ENCODE measurements at places on chromosomes 2 and 18.
A peak's percentile ranks its signal among the peaks of the same experiment; 100 is the strongest.

- no peak for DNase-seq
Observed at GRCh38 chr2:180352620-180353019, 345.5 kb upstream of the CWC22 start.

DNA sequence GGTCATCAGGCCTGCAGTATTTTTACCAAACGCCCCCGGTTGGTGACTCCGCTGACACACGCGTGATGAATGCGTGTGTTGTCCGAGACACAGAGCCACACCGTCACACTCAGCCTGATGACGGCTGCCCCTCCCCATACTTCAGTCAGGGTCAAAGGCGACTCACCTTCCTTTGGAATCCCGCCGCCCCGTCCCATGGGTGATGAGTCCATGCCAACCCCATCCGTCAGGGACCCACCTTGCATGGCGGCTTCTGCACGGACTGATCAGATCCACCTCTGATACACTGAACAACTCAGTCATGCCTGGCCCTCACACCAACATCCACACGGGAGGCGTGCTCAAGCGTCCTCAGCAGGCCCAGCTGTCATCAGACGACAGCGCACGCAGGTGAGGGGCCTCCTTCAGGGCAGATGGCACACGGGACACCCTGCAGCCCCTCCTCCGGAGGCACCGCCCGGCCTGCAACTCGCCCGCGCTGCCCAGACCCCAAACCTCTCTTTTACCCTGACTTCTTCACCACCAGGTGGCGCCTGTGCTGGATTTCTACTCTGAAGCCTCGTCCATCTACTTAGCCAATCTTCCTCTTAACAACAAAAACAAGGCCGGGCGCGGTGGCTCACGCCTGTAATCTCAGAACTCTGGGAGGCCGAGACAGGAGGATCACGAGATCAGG lies 89.2 kb downstream of the ZNF516 start:
- peak; percentile 69 for DNase-seq

DNA sequence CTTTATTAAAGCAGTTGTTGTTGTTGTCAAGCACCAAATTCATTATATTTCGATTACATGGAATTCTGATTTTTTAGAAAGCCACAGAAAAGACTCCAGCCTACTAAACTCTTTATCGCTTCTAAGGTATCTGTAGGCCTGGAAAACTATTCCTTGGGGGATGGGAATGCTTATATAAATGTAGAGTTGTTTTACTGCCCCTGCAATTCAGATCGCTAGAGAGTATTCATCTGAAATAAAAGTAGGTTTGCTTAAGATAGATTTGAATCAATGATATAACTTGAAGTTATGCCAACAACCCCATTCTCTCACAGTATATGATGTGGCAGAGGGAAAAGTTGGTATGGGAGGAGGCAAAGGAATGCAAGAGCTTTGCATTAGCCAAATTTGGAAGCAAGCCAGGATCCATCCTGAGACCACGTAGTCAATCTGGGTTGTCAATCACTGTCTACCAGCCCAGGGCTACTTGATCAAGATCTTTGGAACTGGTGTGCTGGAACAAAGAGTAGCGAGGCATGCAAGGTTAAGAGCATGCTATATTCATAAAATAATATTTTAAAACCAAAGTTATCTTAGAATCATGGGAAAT lies 95.9 kb downstream of the LYPD6B start:
- no peak for DNase-seq

DNA sequence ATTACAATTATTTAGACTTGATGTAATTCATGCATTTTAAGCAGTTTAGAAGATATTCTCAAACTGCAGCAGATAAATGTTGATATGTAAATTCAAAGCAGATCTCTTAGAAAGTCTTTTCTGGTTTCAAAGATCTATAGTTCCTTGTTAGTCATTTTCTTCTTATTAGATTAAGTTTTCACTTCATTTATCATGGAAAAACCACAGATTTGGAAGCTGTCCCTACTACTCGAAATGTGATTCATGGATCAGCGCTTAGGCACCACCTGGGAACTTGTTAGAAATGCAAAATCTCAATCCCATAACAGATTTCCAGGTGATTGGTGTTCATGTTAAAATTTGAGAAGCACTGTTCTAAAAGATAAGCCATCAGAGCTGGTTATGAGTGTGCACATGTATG lies 92.8 kb upstream of the CDH2 start:
- DNase-seq, result no peak

DNA sequence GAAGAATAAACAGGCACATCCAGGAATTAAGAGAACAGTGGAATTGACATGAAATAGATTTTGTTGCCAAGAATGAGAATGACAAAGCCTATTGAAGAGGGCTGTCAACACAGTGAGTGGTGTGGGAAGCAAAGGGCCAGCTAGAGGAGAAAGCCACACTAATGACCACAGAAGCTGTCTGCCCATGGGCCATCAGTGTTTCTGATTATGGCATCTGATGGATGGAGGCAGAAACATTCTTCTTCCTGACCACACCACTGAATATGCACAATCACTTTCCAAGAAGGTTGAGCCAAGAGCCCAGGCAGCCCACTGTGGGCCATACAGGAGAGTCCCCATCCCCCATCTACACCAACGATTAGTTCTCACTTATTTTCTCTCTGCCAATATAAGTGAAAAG lies 146.0 kb upstream of the SH3BP4 start:
- no peak for DNase-seq

GRCh38 chr2:223587301-223587700 lies 14.9 kb downstream of the SCG2 start:
- DNase-seq, result no peak

DNA sequence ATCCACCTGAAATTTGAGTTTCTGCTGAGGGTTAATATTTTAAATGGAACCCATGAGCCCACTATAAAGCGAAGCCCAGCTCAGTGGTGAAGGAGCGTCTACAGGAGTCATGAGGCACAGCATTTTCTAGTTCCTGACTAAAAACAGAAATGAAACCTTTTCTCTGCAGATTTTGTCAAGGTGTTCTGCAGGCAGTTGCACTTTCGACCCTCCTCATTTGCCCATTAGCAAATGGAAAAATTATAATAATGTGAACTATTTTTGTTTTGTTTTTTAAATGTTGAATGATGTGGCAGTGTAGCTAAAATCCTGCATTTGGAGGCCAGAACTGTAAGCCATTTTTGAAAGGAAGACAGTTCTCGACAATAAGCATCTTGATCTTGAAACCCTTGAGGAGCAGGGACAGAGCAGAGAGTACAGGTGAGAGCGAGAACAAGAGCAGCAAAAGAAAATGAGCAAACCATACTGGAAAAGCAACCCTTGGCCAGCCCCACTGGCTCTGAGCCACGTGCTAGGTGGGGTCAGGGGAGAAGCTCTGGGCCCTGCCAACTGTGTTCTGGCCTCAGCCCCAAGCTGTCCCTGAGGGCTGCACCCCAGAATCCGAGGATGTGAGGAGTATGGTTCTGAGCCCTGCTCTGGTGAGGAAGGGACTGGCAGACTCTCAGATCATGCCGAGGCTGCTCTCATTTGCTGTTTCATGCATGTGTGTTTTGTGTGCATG lies 26.4 kb upstream of the COPS8 start:
- no peak for DNase-seq

DNA sequence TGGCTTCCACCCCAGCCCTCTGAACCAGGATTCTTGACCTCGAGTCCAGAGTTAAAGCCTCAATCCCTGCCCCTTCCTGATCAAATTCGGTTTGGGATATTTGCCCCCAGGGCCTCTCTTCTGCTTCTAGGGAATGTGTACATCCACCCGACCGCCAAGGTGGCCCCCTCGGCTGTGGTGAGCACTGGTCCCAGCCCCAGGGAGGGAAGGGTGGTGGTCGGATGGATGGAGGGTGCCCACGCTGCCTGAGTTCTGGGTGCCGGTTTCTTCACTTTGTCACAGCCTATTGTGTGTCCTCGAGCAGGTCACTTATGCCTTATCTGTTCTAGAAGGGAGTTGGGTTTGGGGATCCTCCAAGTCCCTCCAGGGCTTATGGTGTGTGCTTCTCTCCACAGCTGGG lies 6.9 kb downstream of the GMPPA start:
- no peak for DNase-seq

DNA sequence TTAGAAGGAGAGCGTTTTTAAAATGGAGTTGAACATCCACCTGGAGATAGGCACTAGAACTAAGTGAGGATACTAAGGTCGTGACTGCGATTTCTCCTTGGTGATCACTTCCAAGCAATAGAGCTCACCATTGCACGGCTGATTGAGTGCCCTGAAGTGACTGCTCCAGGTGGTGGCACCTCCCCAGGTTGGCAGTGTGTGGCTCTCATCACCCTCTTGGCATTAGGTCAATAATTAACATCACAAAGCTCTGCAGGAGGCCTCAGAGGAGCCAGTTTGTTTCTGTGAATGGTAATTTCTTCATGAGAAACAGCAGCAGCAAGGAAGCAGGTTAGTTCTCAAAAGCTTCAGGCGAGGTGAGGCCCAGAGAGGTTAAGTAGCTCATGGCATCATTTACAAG lies 259.6 kb downstream of the CLIP4 start:
- DNase-seq, result no peak

GRCh38 chr2:99748344-99748743 lies 258.5 kb upstream of the REV1 start:
- DNase-seq, result no peak

DNA sequence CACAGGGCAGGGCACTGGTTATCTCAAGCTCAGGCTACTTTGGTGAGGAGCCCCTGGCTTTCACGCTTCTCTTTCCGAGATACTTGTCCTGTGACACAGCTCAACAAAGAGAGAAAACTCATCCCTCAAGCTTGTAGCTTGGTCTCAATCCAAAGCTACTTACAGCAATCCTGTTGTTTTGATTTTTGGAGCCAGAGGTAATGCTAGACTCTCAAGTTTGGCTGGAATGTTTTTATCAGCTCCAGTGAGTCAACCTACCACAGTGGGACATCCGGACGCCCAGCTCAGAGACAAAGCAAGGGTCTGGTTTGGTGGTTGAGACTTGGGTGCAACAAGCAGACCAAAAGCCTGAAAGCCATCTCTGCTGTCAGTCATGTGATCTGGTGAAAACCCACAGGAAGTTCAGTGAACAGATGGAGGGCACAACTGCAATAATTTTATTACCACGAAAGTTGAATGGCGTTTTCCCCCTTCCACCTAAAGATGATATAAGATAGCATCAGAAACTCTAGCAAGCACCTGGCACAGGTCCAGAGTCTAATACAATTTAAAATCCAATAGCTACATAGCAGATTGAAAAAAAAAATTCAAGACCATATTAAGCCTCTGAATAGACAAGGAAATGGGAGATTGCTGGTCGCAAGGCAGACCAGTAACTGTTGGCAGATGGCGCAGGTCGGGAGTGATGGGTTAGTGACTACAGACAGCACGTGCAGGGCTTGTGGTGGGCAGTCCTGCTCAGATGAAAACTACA lies 102.3 kb upstream of the SMAD7 start:
- no peak for DNase-seq

DNA sequence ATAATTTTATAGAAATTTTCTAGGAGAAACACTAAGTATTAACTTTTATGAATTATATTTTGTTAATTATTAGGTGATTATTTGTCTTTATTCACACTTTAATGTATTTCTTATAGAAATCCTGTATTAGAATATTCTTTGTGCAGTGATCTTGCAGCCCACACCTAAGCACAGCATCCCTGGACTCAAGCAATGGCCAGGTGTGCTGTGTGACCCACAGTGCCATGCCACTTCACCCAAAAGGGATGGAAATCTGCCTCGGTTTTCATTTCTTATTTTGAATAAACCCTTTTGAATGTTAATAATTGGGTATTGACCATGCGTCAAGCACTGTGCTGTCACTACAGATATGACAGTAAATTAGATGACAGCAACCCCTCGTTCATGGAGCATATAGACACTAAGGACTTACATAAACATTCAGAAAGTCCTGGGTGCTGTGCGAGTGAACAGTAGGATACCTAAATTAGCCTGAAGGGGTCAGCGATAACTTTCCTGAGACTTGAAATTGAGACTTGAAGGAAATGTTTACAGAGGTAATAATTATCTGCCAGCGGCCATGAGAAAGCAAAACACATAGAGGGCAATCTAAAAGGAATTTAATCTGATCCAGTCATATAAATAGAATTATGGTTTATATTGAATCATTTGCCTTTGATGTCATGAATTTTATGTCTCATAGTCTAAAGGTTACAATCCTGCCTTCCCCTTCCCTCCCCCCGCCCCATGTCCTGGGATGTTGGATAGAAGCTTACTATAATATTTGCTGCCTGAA lies 52.7 kb upstream of the CALCRL start:
- DNase-seq, result no peak

GRCh38 chr2:73937899-73938298 lies 11.2 kb downstream of the DGUOK start:
- DNase-seq, result no peak

GRCh38 chr2:43142921-43143438 lies 83.4 kb downstream of the ZFP36L2 start:
- DNase-seq, result no peak

GRCh38 chr2:20674974-20675679 lies 8.2 kb downstream of the GDF7 start:
- no peak for DNase-seq

GRCh38 chr2:195575879-195576401 lies 81.1 kb upstream of the SLC39A10 start:
- DNase-seq, result no peak

GRCh38 chr2:199449455-199449854 lies 8.3 kb downstream of the SATB2 start:
- DNase-seq, result no peak

DNA sequence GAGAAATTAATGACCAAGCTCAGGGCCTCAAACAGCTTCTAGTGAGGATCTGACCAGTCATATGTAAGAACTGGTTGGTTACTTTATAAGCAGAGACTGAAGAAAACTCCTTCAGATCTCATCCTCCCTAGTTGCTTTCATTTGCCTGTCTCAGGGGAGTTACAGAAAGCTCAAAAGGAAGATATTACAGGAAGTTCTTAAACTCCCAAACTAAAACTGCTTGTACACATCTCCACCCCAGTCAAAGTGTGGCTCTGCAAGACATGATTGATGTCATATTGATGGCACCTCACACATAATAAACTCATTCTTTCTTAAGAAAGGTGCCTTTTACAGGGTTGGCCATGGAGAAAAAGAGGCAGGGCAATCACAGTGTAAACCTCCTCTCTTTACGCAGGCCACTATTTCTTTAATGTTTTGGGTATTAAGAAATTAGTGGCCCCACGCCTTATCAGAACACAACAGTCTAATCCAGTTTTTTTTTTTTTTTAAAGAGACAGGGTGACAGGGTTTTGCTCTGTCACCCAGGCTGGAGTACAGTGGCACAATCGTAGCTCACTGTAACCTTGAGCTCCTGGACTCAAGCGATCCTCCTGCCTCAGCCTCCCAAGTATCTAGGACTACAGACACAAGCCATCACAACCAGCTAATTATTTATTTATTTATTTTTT lies 62.6 kb upstream of the STK17B start:
- DNase-seq, result no peak

DNA sequence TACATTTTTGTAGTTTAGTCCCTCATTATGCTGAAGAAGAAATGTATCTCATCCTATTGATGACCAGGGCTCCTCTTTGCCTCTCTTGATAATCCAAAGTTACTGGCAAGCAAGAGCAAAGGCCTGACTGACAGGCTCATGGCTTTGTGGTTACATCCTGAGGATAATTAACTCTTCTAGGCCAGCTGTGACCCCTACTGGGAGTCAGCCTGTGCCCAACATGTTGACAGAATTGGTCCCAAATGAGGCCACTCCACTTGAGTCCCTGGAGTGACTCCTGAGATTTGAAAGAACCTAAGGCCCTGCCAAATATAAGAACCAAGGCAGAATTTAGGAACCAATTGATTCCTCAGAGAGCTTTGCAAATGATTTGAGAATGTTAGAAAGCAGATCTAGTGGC lies 973.8 kb upstream of the CELF4 start:
- no peak for DNase-seq

GRCh38 chr18:79786304-79786703 lies 11.4 kb upstream of the KCNG2 start:
- DNase-seq, result no peak

GRCh38 chr2:239304533-239305221 lies 96.1 kb downstream of the HDAC4 start:
- DNase-seq, result no peak

GRCh38 chr2:36530178-36530982 lies 67.6 kb downstream of the FEZ2 start:
- DNase-seq, result no peak

Data from stimulated activated CD4-positive, alpha-beta T cell treated with anti-CD3 and anti-CD28 coated beads, Interleukin-2, amount 100 ng/mL, for 48 hours (primary cell).